A549 treated with ZK216348 at 1 μM for 4 hours (cell line): ENCODE measurements at places on chromosomes 12 and 14. TPM values are rescaled to one million over a fixed set of nuclear protein-coding genes. Genes with fewer than 3 reads are reported as not detected.

The EPYC gene
- not detected in 5 replicates for total RNA-seq

The GLT8D2 gene
- total RNA-seq: 0.20 to 0.59 TPM (median 0.21 TPM) in 4 of 5 replicates, not detected in the other

The SLC17A8 gene
- total RNA-seq: 0.06 TPM in 1 of 5 replicates, not detected in the others

The IL22 gene
- not detected in 5 replicates for total RNA-seq

The EML1 gene
- total RNA-seq: 33.3 to 45.4 TPM (median 38.2 TPM) in 5 replicates

The CLIP1 gene
- 35.8 to 51.2 TPM (median 44.4 TPM) in 5 replicates for total RNA-seq

The SLC4A8 gene
- total RNA-seq: 0.77 to 1.8 TPM (median 1.6 TPM) in 5 replicates

The TROAP gene
- 75.1 to 98.9 TPM (median 85.1 TPM) in 5 replicates for total RNA-seq

The KRT3 gene
- total RNA-seq: 0.09 TPM in 1 of 5 replicates, not detected in the others

The FBXL14 gene
- total RNA-seq: 5.8 to 13.3 TPM (median 12.8 TPM) in 5 replicates

The ARMH4 gene
- 0.53 to 1.1 TPM (median 0.62 TPM) in 5 replicates for total RNA-seq

The DIO2 gene
- 3.5 to 4.2 TPM (median 3.8 TPM) in 5 replicates for total RNA-seq

The DTX3 gene
- total RNA-seq: 13.4 to 21.3 TPM (median 18.7 TPM) in 5 replicates

The STYK1 gene
- total RNA-seq: 0.14 to 0.53 TPM (median 0.31 TPM) in 5 replicates

The CCT2 gene
- 263 to 400 TPM (median 294 TPM) in 5 replicates for total RNA-seq

The SAMD4A gene
- total RNA-seq: 7.6 to 9.9 TPM (median 8.8 TPM) in 5 replicates

The CCDC92 gene
- total RNA-seq: 18.0 to 29.1 TPM (median 25.6 TPM) in 5 replicates

The LYZ gene
- total RNA-seq: 0.34 to 2.5 TPM (median 1.7 TPM) in 4 of 5 replicates, not detected in the other

The MMP19 gene
- 0.14 to 0.61 TPM (median 0.28 TPM) in 5 replicates for total RNA-seq

The KIF26A gene
- 1.3 to 4.6 TPM (median 4.2 TPM) in 5 replicates for total RNA-seq

The TSPAN19 gene
- total RNA-seq: 0.17 TPM in 1 of 5 replicates, not detected in the others

The PTPN6 gene
- total RNA-seq: 6.2 to 12.8 TPM (median 11.9 TPM) in 5 replicates

The RDH12 gene
- total RNA-seq: 0.25 TPM in 1 of 5 replicates, not detected in the others

The SLC25A47 gene
- total RNA-seq: not detected in 5 replicates

The EID3 gene
- total RNA-seq: 6.3 to 9.3 TPM (median 7.0 TPM) in 5 replicates

The TNS2 gene
- total RNA-seq: 26.9 to 52.9 TPM (median 44.2 TPM) in 5 replicates

The RASSF9 gene
- total RNA-seq: 0.39 to 1.0 TPM (median 0.88 TPM) in 5 replicates

The RTN1 gene
- not detected in 5 replicates for total RNA-seq

The CYP27B1 gene
- 0.86 to 4.5 TPM (median 2.7 TPM) in 5 replicates for total RNA-seq
